GM10248 (cell line): ENCODE measurements at places on chromosomes 2 and 18.

DNA sequence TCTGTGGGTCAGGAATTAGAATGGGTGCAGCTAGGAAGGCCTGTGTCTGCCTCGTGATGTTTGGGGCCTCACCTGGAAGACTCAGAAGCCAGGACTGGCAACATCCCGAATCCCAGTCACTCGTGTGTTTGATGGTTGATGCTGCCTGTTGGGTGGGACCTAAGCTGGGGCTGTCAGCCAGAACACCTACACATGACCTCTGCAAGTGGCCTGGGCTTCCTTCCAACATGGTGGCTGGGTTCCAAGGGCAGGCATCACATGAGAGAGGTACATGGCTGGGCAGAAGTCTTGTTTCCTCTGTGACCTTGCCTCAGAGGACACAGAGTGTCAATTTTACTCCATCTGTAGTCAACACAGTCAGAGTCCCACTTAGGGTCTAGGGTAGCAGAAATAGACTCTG lies 177.8 kb downstream of the GBX2 start:
- DNase-seq = no peak

DNA sequence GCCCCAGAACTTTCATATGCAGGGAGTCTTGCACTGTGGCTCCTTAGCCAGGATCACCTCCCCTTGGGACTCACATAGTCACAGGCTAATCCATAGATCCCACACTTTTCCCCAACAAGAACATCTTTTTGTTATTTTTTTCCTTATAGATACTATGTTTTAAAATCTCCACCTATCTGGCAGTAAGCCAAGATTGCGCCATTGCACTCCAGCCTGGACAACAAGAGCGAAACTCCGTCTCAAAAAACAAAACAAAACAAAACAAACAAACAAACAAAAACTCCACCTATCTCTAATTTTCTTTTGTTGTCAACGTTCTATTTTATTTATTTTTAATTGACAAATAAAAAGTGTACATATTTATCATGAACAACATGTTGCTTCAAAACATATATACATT lies 141.7 kb downstream of the PDE11A start:
- no peak for DNase-seq

- no peak for DNase-seq
Measured at GRCh38 chr2:229489016-229489415, 217.9 kb upstream of the PID1 start.

GRCh38 chr2:11375689-11376027 lies 31.2 kb upstream of the ROCK2 start:
- DNase-seq = no peak

- no peak for DNase-seq
Measured at GRCh38 chr2:28321426-28321825, 71.2 kb upstream of the FOSL2 start.
